Osteocyte (in vitro differentiated cells): ENCODE measurements at places on chromosomes 2 and 18. TPM values are rescaled to one million over a fixed set of nuclear protein-coding genes. Genes with fewer than 3 reads are reported as not detected.
A peak's percentile ranks its signal among the peaks of the same experiment; 100 is the strongest.

- no peaks in the 10 kb centered on the region for H3K27me3 ChIP-seq
- H3K27ac ChIP-seq, result no peak overlapping the region
- H3K4me1 ChIP-seq, result no peaks in the 10 kb centered on the region
- H3K36me3 ChIP-seq, result no peaks in the 10 kb centered on the region
- H3K4me3 ChIP-seq, result no peak overlapping the region
Observed at GRCh38 chr18:78739115-78739514, 240.5 kb upstream of the SALL3 start.

- no peaks in the 10 kb centered on the region for H3K27me3 ChIP-seq
- DNase-seq, result no peak
- peak overlapping the region; percentile 62 for H3K27ac ChIP-seq
- no peak overlapping the region for H3K4me3 ChIP-seq
Observed at GRCh38 chr2:144659731-144660275, 139.9 kb upstream of the ZEB2 start.

DNA sequence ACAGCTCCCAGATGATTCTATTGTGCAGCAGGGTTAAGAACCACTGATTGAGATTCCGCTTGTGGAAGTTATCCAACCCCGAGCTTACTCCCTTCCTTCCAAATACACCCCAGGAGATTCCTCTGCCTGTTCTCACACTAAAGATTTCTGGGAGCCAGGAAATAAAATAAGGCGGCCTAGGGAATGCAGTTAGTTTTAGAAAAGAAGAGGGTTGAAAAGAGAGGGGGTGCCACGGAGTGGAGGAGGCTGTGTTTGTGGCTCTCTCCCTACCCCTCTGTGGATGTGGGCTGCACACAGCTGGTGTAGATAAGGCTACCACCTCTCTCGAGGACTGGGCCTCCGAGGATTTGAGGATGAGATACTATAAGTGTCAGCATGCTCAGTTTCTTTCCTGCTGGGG, 25.1 kb upstream of the SP3 start:
- no peak for DNase-seq
- H3K4me1 ChIP-seq, result peaks cover 16% of the 10 kb centered on the region
- H3K36me3 ChIP-seq, result no peaks in the 10 kb centered on the region
- peaks cover 20% of the 10 kb centered on the region for H3K27me3 ChIP-seq
- no peak overlapping the region for H3K27ac ChIP-seq

DNA sequence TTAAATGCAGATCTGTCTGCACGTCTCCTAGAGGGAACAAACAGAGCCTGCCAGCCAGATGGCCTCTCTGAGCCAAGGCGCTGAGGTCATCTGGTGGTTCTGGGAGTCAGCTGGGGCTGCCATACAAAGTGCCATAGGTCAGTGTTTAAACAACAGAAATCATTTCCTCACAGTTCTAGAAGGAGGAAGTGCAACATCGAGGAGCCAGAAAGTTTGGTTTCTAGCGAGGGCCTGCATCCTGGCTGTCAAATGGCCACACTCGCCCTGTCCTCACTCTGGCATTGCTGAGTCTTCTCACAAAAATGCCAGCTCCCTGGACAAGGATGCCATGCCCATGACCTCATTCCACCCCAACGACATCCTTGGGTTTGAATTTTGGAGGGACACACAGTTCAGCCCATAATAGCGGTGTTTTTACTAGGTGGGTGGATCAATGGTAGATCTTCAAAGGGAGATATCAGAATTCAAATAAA, 59.6 kb downstream of the MYT1L start:
- no peak overlapping the region for H3K4me3 ChIP-seq
- no peaks in the 10 kb centered on the region for H3K36me3 ChIP-seq
- peak; percentile 38 for DNase-seq

- H3K4me3 ChIP-seq, result no peak overlapping the region
- peaks cover 48% of the 10 kb centered on the region for H3K27me3 ChIP-seq
- H3K27ac ChIP-seq, result no peak overlapping the region
- peaks cover 40% of the 10 kb centered on the region for H3K4me1 ChIP-seq
- no peaks in the 10 kb centered on the region for H3K36me3 ChIP-seq
Observed at GRCh38 chr2:20970068-20970467, 73.8 kb downstream of the APOB start.

DNA sequence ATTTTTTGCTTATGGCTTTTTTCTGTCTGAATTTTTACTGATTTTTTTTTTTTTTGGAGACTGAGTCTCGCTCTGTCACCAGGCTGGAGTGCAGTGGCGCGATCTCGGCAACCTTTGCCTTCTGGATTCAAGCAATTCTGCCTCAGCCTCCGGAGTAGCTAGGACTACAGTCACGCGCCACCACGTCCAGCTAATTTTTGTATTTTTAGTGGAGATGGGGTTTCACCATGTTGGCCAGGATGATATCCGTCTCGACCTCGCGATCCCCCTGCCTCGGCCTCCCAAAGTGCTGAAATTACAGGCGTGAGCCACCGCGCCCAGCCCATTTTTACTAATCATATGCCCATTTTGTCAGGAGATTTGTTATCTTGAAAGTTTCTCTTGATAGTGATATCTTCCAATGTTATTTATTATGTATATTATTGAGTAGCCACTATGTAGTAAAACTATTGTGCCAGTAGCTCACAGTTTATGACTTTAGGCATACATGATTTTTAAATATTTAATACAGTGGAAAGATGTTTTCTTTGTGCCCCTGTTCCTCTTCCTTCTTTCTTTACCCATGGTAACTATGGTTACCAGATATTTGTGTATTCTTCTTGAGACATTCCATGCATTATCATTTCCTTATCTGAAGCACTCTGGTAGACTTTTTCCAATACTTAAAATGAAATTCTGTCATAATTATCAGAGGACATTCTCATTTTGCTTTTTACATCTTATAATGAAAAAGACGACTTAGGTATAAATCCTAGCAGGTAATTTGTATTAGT, 2.1 kb downstream of the HAT1 start:
- no peak for DNase-seq
- peaks cover 36% of the 10 kb centered on the region for H3K4me1 ChIP-seq
- H3K36me3 ChIP-seq, result peaks cover 21% of the 10 kb centered on the region
- peak overlapping the region; percentile 98 for H3K27ac ChIP-seq
- no peaks in the 10 kb centered on the region for H3K27me3 ChIP-seq

The CTLA4 gene
- not detected in 2 replicates for total RNA-seq

DNA sequence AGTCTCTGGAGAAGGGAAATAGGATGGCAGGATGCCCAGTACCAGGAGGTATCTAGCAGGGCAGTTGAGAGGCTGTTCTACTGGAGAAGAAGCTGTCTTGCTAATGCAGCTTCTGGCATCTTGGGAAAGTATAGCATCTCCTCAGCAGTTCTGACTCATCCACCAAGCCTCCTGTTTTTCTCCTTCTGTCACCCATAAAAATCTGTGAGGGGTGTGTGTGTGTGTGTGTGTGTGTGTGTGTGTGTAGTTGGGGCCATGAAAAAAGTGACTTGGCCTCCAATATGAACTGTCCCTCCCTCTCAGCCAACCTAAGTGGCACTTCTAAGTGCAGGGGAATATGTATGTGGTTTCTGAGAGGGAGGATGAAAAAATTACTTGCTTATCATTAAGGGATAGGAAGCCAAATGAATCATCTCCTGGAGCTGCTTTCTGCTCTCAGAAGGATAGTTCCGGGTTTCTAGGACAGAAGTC, 83.9 kb downstream of the CBLN2 start:
- no peak for DNase-seq
- no peak overlapping the region for H3K27ac ChIP-seq
- H3K36me3 ChIP-seq, result no peaks in the 10 kb centered on the region
- H3K4me1 ChIP-seq, result peaks cover 1% of the 10 kb centered on the region

GRCh38 chr2:20643826-20644225, 7.1 kb downstream of the HS1BP3 start:
- no peak overlapping the region for H3K4me3 ChIP-seq
- no peak overlapping the region for H3K27ac ChIP-seq
- H3K4me1 ChIP-seq, result peaks cover 27% of the 10 kb centered on the region

DNA sequence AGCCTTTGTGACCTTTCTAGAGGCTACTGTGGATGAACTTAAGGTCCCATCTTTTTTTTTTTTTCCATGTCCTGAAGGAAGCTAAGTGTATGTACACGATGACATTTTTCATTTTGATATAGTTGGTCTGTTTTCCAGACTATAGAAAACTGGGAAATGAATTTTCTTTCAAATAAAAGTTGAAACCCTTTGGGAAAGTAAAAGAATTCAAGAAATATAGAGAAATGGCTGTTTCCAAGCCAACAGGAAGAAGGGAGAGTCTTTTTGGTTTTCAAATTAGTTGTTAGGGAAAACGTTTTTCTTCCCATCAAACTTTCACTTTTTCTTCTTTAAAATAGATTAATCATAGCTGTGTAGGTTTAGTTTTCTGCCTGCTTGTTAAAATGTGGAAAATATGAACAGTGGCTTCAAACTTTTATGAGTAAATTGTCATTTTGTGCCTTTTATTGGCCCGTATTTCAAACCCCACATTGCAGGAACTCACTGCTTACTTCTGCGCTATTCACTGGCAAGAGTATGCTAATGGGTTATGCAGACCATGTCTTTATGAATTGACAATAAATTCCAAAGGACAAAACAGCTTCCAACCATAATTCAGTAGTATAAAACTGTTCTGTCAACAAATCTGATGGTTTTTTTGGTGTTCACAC, 27.7 kb upstream of the LYPD1 start:
- no peak overlapping the region for H3K4me3 ChIP-seq
- DNase-seq, result no peak
- no peaks in the 10 kb centered on the region for H3K4me1 ChIP-seq
- no peak overlapping the region for H3K27ac ChIP-seq
- H3K36me3 ChIP-seq, result no peaks in the 10 kb centered on the region
- H3K27me3 ChIP-seq, result no peaks in the 10 kb centered on the region

DNA sequence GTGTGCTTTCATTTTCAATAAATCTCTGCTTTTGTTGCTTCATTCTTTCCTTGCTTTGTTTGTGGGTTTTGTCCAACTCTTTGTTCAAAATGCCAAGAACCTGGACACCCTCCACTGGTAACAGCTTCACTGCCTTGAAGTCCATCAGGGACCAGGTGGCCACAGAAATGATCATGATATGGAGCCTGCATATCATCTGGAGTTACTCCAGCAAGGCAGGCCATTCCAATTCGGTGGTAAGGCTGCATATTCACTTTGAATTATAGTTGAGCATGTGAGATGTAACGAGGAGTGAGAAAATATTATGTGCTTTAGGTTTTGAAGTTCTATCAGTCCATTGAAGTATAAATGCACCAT, 26.3 kb upstream of the SPATA3 start:
- H3K36me3 ChIP-seq, result no peaks in the 10 kb centered on the region
- H3K4me1 ChIP-seq, result peaks cover 10% of the 10 kb centered on the region
- DNase-seq, result no peak
- H3K27ac ChIP-seq, result no peak overlapping the region
- H3K4me3 ChIP-seq, result no peak overlapping the region
- H3K27me3 ChIP-seq, result peaks cover 9% of the 10 kb centered on the region

- peaks cover 33% of the 10 kb centered on the region for H3K27me3 ChIP-seq
- H3K4me3 ChIP-seq, result peak within 1 kb of the TSS; percentile 79
- H3K36me3 ChIP-seq, result no peaks in the 10 kb centered on the region
Observed at GRCh38 chr2:27123302-27124150, at the start of gene ABHD1. TSS of gene ABHD1 (plus strand) at chr2:27123815. CDS start at chr2:27123949, 134 bp downstream.

- H3K27ac ChIP-seq, result no peak within 1 kb of the TSS
- peaks cover 18% of the 10 kb centered on the region for H3K4me1 ChIP-seq
- H3K27me3 ChIP-seq, result peaks cover 75% of the 10 kb centered on the region
- no peaks in the 10 kb centered on the region for H3K36me3 ChIP-seq
- DNase-seq, result no peak
Observed at GRCh38 chr2:14632133-14632936, at the start of gene LRATD1. TSS of gene LRATD1 (plus strand) at chr2:14632717. CDS start at chr2:14633980, 1,263 bp downstream.

DNA sequence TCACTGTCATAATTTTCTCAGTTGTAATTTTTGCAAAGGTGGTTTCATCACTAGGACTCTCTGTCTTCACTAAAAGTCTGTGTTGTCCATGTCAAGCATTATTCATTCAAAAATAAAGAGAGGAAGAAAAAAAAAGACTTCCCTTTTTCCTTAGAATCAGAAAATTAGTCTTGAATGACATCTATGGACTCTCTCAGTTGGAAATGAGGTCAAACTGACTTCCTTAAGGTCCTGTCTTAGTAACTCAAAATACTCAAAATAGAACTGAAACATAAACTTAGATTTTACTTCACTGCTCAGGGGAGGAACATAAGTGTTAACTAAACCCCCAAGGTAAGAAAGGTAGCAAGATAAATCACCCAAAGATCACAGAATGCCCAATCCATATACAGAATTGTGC, 2.2 kb upstream of the ZNF407 start:
- DNase-seq, result no peak
- H3K27me3 ChIP-seq, result no peaks in the 10 kb centered on the region
- peaks cover 21% of the 10 kb centered on the region for H3K36me3 ChIP-seq
- H3K4me1 ChIP-seq, result peaks cover 17% of the 10 kb centered on the region
- peak overlapping the region; percentile 2 for H3K27ac ChIP-seq
- H3K4me3 ChIP-seq, result peak overlapping the region; percentile 59

DNA sequence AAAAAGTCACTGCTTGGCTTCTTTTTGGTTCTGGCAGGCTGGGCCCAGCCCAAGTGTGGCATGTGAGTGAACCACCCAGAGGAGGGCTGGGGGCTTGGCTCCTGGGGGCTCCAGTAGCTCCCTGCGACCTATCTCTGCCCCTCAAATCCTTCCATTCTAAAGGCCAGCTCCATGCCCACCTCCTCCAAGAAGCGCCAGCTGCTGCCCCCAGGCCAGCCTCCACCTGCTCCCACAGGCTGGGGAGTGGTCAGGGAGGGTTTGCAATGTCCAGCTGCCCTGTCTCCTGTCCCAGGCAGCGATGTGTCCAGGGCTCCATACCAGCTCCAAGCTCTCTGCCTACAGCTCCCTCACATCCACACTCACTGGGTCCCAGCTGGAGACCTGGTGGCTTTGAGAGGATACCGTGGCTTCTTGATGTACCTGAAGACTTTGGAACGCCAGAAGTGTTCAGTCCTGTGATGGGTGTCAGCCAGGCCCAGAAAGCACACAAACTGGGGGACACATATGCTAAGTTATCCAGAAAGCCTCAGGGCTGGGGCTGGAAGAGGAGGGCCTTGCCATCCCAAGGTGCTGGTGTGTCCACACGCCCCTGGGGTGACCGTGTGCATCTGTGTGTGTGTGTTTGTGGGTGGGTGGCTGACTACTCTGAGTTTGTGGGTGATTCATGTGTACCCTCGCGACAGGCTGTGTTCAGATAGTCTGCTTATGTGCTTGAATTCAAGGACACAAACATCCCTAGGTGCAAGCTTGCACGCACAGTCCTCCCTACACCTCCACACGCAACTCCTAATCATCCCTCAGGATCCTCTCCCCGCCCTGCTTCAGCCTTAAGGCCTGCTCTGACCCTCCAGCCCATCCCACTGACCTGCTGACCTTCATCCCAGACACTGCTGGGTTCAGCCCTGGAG, 33.4 kb downstream of the ZFP36L2 start:
- peaks cover 13% of the 10 kb centered on the region for H3K4me1 ChIP-seq
- H3K36me3 ChIP-seq, result no peaks in the 10 kb centered on the region
- no peaks in the 10 kb centered on the region for H3K27me3 ChIP-seq
- no peak overlapping the region for H3K27ac ChIP-seq
- H3K4me3 ChIP-seq, result no peak overlapping the region

GRCh38 chr2:209673811-209674210, 97.8 kb upstream of the UNC80 start:
- H3K4me1 ChIP-seq, result peaks cover 4% of the 10 kb centered on the region
- no peaks in the 10 kb centered on the region for H3K36me3 ChIP-seq
- no peak overlapping the region for H3K27ac ChIP-seq
- no peak overlapping the region for H3K4me3 ChIP-seq
- DNase-seq, result no peak
- peaks cover 7% of the 10 kb centered on the region for H3K27me3 ChIP-seq

- H3K4me1 ChIP-seq, result no peaks in the 10 kb centered on the region
- H3K4me3 ChIP-seq, result no peak overlapping the region
- H3K36me3 ChIP-seq, result peaks cover 12% of the 10 kb centered on the region
- no peak overlapping the region for H3K27ac ChIP-seq
- H3K27me3 ChIP-seq, result no peaks in the 10 kb centered on the region
- no peak for DNase-seq
Observed at GRCh38 chr2:160085662-160086061, 23.2 kb upstream of the PLA2R1 start.

The ANKRD44 gene
- total RNA-seq, result 14.3 and 16.6 TPM in 2 replicates

The RIT2 gene
- not detected in 2 replicates for total RNA-seq

GRCh38 chr18:75491361-75491760, 63.9 kb upstream of the SMIM21 start:
- no peaks in the 10 kb centered on the region for H3K27me3 ChIP-seq
- no peak for DNase-seq
- peaks cover 14% of the 10 kb centered on the region for H3K4me1 ChIP-seq
- no peak overlapping the region for H3K27ac ChIP-seq
